CD4-positive, alpha-beta T cell treated with Interleukin-21 for 1 hour (primary cell): ENCODE measurements at places on chromosomes 12 and 14.

GRCh38 chr12:53750812-53751335, 905 bp downstream of the CISTR start:
- no peak for DNase-seq

GRCh38 chr12:96166765-96167164, 27.4 kb upstream of the ELK3 start:
- no peak for DNase-seq

- DNase-seq = no peak
Observed at GRCh38 chr12:68397566-68398158, 65.5 kb upstream of the MDM1 start.

- peak; percentile 45 for DNase-seq
Observed at GRCh38 chr14:39107591-39107996, 4.6 kb upstream of the SEC23A start.

GRCh38 chr14:92626041-92626440, 112.5 kb downstream of the RIN3 start:
- no peak for DNase-seq

DNA sequence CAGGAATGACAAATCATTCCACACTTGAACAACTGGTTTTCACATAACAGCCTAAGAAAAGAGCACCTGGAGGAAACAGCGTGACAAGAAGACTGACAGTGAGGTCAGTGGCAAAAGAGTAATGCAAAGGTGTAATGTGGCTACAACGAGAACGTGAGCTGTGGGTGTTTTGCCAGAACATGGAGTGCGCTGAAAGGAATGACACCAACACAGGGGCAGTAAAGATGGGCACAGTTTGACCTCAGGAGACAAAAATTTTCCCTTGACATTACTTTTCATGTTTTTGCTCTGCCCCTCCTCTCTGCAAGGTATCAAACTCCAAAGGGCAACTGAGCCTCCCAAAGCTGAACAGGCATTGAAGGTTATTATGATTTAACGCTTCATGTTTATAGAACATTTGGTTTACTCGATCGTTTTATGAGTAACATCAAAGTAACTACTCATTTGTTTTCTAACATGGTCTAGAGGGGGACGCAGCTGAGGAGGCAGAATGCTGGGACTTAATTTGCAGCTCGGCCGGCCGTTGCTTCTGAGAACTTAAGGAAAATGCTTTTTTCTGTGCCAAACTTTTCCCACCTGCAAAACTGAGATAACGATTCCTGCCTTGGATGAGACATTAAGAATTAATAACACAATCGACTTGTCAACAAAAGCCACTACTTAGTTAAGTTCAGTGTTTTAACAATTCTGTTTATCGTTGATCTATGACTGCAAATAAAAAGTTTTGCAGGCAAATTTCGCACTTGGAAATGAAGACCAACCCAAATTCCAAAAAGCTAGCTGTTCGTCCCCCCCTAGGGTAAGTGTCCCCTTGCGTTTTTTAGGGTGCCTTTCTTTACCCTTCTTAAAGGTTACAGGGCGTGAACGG, 954 bp downstream of the HAUS4 start:
- DNase-seq = no peak

DNA sequence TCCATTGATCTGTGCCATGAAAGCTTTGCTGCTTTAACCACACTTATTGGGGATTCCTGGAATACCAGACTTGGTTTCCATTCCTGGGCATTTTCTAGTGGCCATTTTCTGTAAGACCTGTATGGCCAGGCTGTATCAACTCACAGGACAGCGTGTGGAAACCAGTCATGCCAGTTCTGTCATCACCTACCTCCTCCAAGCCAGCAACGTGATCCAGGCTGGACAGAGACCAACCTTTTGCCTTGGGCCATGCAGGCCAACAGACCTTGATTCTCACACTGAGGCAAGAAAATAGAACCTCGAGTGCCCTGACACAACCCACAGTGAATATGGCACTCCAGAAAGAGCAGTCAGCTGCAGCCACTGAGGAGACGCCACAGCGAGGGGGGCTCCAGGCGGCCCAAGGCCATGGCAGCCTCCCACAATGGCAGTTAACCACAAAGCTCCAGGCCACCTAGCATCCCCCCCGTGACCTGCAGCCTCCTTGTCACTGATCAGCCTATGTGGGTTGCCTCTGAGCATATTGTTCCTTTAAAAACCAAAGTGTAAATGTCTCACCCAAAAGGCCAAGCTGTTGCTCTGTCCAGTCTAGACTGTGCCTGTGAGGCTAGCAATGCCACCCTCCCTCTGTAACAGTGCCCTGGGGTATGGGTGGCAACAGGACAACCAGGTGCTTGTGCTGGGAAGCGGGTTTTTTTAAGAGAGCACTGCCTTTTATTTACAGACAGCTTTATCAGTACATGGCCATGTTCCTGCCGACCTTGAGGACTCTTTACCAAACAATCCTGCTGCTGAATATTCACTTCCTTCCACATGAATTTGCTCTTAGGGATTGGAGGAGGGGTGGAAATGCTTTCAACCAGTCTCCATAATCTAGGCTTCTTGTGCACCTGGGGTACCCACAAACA, 168.7 kb upstream of the HIF1A start:
- no peak for DNase-seq

DNA sequence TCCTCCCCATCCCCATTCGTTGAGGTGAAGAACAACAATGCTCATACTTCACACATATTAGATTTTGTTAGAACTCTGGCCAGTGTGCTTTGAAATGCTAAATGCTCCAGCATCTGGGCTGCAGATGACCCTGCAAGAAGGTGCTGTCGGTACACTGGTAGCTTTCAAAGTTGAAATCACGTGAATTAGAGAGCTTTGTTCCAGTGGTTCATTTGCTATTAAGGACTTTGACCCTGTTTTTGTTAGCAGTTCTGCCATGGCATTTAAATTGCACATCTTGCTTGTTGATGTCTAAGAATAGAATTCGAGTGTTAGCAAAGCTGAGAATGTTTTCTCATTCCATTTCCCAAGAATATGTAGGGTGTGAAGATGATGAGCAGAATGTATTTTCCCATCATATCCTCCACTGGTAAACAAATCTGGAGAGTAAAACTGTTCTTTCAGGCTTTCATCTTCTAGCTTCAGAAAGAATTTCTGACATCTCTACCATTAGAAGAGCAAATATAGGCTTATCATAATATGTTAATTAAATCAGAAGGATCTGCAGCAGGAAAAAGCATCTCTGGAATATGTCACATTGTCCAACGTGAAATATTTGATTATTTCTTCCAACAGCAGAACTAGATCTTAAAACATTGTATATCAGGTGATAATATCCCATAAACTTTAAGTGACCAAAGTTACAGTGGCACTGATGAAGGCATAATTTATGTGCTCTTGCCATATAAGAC, 98.8 kb upstream of the PDE3A start:
- DNase-seq = no peak

- DNase-seq = no peak
Observed at GRCh38 chr12:30278401-30278800, 417.3 kb downstream of the IPO8 start.

DNA sequence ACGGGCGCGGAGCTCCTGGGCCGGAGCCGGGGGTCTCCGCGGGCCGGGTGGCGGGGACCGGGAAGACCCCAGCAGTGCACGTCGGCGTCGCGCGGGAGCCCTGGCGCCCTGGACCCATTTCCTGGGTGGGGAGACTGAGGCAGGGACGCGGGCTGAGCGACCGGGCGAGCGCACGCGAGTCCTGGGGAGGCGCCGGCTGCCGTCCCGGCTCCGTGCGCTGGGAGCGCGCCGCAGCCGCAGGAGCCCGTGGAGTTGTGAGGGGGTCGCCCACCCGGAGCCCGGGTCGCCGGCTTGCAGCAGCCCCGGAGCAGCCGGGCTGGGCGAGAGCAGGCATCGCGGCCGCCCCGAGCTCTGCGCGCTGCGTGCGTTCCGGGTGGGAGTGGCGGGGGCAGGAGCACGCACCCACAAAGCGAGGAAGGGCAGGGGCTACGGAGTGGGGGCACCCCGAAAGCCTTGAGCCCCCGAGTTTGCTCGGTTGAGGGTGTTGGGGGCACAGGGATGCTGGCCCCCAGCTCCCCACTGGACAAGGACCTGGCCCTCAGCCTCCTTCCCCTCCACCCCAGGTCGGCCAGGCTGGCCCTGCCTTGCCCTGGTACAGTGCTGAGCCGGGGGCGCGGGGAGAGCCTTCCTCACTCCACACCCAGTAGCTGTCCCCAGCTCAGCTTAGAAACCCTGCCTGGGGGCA, 620 bp downstream of the MMP17 start:
- no peak for DNase-seq

DNA sequence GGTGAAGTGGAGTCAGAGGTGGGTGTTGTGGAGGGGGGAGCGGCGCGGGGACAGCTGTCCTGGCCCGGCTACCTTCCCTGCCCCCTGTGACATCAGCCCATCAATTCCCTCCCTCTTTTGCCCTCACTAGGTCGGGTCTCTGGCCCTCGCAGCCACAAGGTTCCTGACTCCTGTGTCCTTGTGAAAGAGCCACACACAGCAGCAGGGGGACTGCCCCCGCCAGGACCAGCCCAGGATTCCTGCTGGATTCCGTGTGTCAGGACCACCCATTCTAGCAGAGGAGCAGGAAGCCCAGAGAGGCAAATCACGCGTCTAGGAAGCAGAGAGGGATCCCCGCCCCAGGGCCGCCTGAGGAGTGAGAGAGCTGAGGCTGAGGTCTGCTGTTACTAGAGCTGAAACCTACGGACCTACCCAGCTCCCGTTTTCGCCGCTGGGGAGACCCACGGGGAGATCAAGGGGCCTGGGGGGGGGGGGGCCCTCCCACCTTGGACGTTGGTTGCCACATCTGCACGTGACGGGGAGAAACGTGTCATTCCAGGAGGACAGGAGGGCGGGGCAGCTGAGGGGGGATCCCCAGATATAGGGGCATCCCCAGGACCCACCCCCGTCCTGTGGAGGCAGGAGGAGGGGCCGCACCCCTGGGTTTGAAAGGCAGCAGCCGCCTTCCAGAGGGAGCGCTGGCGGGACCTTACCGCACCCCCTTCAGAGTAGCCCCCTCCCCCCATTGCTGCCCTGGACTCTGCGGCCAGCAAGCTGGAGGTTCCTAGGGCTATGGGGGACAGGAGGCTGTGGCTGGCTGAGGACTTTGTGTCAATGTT, 12.5 kb upstream of the INF2 start:
- peak; percentile 35 for DNase-seq

GRCh38 chr14:50350975-50351374, 38.9 kb downstream of the DMAC2L start:
- DNase-seq = no peak

DNA sequence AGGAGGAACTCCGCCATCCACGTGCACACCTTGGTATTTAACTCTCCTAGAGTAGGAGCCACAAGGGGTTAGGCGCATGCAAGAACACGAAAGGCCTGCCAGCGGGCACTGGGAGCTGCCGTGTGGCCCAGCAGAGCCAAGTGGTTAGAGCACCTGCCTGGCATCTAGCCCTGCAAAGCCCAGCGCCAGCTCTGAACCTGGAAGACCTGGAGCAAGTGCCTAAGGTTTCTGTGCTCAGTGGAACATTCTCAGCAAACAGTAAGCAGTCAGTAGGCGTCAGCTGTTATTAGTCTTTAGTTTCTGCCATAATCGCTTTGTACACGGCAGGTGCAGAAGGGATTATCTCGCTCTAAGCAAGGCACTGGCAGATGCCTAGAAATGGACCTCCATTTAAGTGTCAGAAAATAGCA, 55.4 kb downstream of the SETD3 start:
- DNase-seq = no peak

DNA sequence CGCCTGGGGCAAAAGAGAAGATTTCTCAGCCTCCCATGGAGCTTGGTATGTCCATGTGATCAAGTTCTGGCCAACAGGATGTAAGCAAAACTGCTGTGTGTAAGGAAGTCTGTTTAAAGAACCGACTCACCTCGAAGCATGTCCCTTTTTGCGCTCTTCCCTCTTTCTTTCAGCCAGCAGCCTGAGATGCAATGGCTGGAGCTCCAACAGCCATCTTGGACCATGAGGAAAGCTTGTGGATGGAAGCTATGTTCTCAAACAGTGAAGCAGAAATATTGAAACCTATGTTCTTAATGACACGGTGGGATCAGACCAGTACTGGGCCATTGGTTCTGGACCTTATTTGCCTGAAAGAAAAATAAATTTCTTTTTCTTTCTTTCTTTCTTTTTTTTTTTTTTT, 82.3 kb upstream of the SLC24A4 start:
- DNase-seq = no peak

GRCh38 chr12:99709619-99710018, 62.1 kb downstream of the GARIN6 start:
- no peak for DNase-seq

DNA sequence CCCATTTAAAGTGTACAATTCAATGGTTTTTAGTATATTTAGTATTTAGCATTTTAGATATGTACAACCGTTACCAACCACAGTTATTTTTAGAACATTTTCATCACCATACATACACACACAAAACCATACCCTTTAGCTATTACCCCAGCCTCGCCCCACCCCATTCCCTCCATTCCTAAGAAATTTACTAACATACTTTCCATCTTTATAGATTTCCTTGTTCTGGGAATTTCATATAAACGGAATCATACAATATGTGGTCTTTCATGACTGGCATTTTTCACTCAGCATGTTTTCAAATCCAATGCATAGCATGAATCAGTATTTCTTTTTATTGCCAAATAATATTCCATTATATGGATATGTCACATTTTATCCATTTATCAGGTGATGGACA, 101.5 kb downstream of the TAOK3 start:
- DNase-seq = no peak

DNA sequence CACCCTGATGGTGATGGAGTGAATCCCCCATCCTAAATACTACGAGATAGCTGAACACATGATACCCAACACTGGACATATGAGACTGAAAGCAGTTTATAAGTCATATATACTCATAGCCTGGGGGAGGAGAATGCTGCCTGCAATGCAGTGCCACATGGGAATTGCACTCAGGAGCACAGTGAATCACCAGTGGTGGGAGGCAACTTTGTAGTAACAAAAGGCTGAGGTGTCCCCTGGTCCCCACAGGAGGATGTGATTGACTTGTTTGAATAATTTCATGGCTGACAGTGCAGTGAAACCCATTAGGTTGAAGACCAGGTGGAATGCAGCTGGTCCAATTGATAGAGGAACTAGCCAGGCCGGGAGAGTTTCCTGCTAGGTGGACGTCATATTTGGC, 20.2 kb downstream of the CCDC38 start:
- no peak for DNase-seq

- no peak for DNase-seq
Observed at GRCh38 chr12:128578045-128578444, 245.7 kb downstream of the SLC15A4 start.

- DNase-seq = no peak
Observed at GRCh38 chr12:107296681-107297089, 203.3 kb upstream of the CRY1 start.

DNA sequence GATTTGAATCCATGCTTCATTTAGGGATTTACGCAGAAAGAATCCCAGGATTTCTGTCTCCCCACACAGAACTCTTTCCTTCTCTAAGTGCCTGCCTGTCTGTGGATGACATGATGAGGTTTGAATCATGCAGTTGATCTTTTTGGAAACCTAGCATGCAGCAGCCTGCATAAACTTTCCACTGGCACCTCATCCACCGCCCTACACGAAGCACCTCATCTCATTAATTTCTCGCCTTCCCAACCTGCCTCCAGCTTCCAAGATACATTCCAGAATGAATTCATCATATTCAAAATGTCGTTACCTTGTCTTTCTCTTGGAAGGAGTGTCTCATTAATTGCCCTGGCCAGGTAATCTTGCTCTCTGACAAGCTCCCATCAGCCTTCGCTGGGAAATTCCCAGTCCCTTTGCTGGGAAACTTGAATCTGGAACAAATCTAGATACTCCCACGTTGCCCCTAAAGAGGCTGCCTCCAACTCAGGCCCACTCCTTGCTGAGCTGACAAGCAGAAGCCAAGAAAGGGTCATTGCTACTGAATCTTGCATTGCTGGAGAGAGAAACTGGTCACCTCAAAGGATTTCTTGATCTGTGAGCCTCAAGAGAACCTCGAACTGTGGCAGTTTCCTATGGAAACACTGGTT, 48.2 kb downstream of the SERPINA3 start:
- no peak for DNase-seq

GRCh38 chr14:72049462-72049861, 117.2 kb downstream of the RGS6 start:
- no peak for DNase-seq
